NCI-H1417 treated with DMSO at 0.1 percent for 48 hours (cell line): ENCODE measurements at places on chromosomes 2 and 18.

- no peak for DNase-seq
These were observed 56.3 kb upstream of the ZDBF2 start for GRCh38 chr2:206218156-206218555.

GRCh38 chr18:52700816-52701215 is 360.8 kb downstream of the DCC start:
- no peak for DNase-seq

DNA sequence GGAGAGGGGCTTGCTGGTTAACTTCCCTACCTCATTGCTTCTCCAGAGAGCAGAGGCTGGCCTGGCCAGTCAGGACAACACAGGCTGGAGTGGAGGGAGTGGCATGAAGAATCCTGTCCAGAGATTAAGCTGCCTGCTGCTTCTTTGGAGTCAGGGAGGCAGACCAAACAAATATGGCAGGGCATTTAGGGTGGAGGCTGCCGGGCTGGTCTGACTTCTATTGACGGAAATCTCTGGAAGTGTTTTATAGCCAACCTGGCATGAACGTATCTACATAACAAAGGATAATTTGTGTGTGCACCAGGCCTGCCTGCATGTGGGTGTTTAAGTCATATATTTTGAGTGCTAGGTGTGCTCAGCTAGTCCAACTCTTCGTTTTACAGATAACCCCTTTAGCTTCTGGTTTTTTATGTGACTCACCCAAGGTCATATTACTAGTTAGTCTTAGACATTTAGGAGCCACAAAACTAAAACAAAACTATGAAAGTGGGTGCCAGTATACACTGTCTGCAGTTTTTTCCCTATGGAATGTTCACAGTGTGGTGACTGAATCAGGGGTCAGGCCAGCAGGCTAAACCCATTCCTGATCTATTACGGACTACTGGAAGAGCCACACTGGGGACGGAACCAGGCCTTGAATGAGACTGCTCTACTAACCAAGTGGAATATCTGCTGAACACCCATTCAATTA is 5.5 kb downstream of the NPC1 start:
- no peak for DNase-seq

- DNase-seq, result no peak
These were observed 98.0 kb upstream of the BZW1 start for GRCh38 chr2:200713704-200714064.

- DNase-seq, result no peak
These were observed 25.7 kb upstream of the B3GNT7 start for GRCh38 chr2:231369580-231370428.

GRCh38 chr2:11234309-11234708 is 79.0 kb downstream of the SLC66A3 start:
- no peak for DNase-seq

DNA sequence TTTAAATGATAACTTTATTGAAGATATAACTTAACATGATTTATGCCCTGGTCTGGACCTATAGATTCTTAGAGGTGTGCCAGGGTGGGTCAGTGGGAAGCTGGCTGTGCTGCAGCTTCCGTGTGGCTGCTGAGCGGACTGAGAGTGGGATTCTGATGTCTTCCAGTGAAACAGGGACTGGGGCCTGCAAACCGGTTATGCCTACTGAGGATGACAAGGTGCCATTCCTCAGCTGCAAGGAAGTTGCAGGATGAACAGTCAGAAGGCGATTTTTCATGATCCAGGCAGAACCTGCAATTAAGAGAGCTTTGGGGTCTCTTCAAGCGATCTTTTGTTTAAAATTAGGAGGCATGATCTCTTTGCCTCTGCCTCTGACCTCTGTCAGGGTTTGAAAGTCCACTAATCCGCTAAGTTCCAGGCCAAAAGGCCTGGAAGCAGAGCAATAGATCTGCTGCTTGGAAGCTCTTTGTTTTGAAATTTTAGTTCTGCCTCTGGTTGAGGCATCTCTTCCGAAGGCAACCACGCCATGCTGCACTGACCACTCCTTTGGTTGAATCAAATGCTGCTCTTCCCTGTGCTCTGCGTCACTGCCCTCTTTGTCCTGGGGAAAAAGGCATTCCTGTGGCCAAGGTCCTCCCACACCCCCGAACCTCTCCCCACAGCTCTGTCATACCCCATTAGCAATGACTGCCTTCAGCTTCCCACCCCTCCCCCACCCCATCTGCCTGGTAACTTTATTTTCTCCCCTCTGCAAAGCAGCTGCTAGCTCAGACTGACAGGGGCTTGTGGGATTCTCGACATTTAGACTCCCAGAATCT is 2.0 kb downstream of the TMEM169 start:
- DNase-seq, result no peak

DNA sequence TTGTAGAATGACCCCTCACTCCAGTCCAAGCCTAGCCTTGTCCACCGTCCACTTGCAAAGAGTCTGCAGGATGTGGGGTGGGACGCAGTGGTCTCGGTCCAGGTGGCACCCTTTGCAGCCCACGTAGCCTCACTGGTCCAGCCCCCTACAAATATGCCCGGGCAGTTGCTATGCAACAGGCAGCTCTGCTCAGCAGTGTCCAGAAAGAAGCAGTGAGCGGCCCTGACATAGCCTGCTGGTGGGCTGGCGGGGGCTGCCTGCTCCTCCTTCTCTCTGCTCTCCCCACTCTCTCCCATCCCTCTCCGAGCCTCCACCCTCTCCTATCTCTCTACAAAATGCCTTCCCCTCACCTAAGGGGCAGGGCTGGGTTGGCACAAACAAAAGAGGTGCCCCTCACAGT is 233.4 kb downstream of the CELF4 start:
- no peak for DNase-seq

- DNase-seq, result no peak
These were observed 71.2 kb downstream of the CERKL start for GRCh38 chr2:181585732-181586131.

GRCh38 chr2:10947005-10947440 is 35.3 kb downstream of the KCNF1 start:
- no peak for DNase-seq

- no peak for DNase-seq
These were observed 4.4 kb upstream of the SAG start for GRCh38 chr2:233303252-233303651.

- DNase-seq, result no peak
These were observed 22.3 kb downstream of the CCBE1 start for GRCh38 chr18:59674903-59675270.

DNA sequence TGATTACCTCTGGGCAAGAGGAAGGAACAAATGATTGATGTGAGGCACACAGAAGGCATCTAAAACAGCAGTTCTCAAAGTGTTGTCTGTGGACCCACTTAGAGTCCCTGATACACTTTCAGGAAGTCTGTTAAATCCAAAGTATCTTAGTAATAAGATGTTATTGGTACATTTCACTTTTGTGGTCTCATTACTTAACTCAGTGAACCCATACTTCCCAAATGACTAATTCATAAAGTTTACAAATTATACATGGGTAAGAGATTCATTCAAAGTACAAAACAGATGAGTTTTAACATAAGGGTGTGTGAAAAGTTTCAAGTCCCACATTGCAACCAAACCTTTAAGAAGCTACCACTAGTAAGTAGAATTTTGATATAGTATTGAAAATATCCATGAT is 440.5 kb downstream of the NUP35 start:
- DNase-seq, result no peak

GRCh38 chr2:129645335-129645734 is 334.1 kb upstream of the RAB6C start:
- DNase-seq, result no peak

- DNase-seq, result no peak
These were observed 918 bp upstream of the NETO1 start for GRCh38 chr18:72868585-72869225.

GRCh38 chr18:44062345-44062744 is 618.3 kb upstream of the SETBP1 start:
- no peak for DNase-seq

DNA sequence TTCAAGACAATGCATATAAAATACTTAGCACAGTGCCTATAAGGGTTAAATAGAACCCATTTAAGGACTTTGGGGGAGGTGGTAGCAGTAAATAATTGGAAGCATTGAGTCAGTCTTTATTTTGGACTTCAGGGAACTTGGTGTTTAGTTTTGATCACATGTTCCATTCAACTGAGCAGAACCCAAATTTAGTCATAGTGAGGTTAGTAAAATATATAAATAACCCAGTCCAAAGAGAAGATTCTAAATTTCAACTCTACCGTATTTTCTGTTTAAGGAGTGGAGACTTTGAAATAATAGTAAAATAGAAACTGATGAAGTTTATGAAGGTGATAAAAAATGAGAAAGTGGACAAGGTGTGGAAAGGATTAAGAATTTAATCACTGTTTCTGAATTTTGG is 19.7 kb downstream of the TWSG1 start:
- DNase-seq, result no peak

- no peak for DNase-seq
These were observed 96.8 kb downstream of the GPD2 start for GRCh38 chr2:156532989-156533388.

- DNase-seq, result no peak
These were observed 26.6 kb downstream of the CCDC195 start for GRCh38 chr2:224689539-224689938.

DNA sequence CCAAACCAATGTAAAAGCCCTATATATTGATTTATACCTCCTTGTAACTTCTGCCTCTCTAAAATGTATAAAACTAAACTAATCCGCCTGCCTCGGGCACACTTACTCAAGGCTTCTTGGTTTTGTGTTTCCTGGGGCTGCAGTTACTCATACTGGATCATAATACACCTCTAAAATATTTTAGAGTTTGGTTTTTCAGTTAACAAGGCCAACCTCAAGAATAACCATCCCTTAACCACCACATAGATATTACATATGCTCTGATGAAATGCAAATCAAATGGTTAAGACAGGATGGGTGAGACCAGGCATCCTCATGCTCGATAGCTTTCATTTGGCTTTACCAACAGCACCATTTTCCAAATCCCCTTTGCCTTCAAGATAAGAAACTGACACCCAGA is 46.4 kb downstream of the UXS1 start:
- no peak for DNase-seq

GRCh38 chr2:37692711-37693110 is 21.3 kb upstream of the CDC42EP3 start:
- DNase-seq, result no peak

DNA sequence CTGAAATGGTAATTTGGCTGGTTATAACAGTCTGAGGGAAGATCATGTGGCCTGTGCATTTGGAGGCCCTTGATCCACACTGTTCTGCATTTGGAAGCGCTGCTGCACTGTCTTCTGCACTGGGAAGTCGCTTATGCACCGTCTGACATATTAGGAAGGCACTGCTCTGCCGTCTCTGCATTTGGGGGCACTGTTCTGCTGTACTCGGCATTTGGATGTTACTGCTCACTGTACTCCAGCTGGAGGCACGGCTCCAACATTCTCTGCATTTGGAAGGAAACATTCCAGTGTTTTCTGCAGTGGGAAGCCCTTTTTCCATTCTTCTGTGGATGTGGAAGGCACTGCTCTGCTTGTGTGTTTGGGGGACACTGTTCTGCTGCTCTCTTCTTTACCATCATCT is 9.6 kb upstream of the PROM2 start:
- DNase-seq, result no peak

GRCh38 chr2:146544701-146545100 is 1300.1 kb upstream of the ACVR2A start:
- no peak for DNase-seq

- DNase-seq, result no peak
These were observed 13.8 kb upstream of the SGPP2 start for GRCh38 chr2:222410534-222410933.

GRCh38 chr2:168189835-168190569 is 57.4 kb downstream of the STK39 start:
- DNase-seq, result no peak

GRCh38 chr18:65936678-65937077 is 185.9 kb downstream of the CDH7 start:
- DNase-seq, result no peak

DNA sequence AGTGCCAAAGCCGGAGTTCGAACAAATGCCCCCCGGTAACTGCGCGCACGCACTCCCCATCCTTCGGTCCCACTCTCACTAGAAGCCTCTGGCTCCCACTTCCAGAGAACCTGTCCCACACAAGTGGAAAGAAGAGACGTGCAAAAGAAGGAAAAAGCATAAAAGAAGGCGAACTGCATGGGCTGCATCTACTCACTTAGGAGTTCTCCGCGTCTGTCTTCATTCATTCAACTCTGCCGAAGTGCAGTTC is 312 bp downstream of the NR4A2 start:
- no peak for DNase-seq

- no peak for DNase-seq
These were observed 75.7 kb downstream of the RNF152 start for GRCh38 chr18:61817086-61817485.

DNA sequence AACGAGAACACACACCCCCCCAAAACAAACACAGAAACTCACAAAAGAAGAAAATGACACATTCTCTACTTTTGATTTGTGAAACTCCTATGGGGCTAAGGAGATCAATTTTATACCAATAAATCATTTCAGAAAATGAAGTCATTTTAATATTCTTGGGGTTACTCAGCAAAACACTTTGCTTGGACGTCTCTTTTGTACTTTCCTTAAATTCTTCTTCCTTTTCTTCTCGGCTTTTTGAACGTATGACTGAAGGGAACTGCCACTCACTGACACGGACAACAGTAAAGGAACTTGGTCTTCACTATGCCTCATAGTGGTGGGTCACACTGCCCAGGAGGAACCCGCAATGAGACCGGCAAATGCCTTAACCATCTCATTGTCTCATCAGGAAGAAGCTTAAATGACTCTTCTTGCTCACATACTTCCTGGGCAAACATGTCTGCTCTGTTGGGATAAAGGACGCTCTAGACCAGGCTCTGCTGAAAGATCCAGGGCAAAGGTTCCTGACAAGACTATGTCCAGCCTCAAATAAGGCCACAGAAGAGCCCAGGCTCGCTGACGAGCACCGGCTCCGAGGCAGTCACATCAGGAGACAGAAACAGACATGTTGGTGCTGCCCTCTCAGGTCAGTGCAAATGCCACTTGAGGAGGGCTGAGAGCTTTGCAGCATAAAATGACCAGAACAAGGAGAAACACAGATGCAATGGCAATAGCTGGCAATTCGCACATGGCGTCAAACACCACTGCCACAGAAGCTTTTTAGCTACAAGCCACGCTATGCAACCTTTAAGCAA is 205.5 kb downstream of the TGIF1 start:
- DNase-seq, result no peak

- no peak for DNase-seq
These were observed 87.9 kb downstream of the GLI2 start for GRCh38 chr2:120823551-120823950.

DNA sequence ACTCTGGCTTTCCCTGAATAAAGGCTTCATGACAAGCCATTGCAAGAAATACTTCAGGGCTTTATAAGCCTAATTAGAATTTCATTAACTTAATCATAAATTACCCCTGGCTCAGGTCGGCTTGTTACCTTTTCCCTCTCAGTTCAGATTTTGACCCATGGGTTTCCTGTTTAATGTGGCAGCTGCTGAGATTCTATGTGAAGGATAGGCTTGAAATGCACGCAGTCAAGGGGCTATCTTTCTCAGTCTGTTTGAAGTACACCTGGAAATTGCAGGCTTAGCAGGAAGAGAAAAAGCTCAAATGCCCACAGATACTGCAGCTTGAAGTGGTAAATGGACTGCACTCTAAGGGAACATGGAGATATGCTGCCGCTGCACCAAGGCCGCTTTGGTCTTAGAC is 49.4 kb downstream of the CAVIN2 start:
- DNase-seq, result no peak

GRCh38 chr2:60861736-60862135 is 19.6 kb upstream of the REL start:
- no peak for DNase-seq

GRCh38 chr2:163735685-163736432 is at the start of gene FIGN:
Gene FIGN, minus strand, starts transcription at chr2:163736008. Its CDS starts 1,081 bp downstream, at chr2:163734927.
- DNase-seq, result no peak
